ENCODE measurements at places on chromosomes 3 and 15.

- no peak for DNase-seq
Observed at GRCh38 chr15:76208084-76208785, 103.0 kb downstream of the ETFA start.

DNA sequence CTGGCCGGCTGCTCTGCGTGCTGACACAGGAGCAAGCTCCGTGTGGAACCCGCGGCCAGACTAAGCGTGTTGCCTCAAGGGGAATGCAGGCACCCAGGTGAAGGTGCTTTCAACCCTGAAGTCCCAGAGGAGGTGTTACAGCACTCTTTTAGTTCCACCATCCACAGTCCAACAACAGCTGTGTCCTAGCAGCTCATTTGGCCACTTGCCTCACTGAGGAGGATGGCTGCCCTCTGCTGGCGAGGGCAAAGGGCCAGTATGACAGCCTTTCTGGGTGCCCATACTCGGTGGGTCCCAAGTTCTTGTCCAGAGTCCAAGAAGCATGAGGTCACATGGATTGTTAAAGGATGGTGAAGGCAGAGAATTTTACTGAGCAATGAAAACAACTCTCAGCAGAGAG lies 87.8 kb downstream of the C3orf85 start:
- no peak for DNase-seq

- DNase-seq = peak; percentile 62
Observed at GRCh38 chr3:94246171-94246570, 183.3 kb downstream of the NSUN3 start.

- DNase-seq = no peak
Observed at GRCh38 chr3:171123915-171124314, 97.4 kb upstream of the SLC2A2 start.

DNA sequence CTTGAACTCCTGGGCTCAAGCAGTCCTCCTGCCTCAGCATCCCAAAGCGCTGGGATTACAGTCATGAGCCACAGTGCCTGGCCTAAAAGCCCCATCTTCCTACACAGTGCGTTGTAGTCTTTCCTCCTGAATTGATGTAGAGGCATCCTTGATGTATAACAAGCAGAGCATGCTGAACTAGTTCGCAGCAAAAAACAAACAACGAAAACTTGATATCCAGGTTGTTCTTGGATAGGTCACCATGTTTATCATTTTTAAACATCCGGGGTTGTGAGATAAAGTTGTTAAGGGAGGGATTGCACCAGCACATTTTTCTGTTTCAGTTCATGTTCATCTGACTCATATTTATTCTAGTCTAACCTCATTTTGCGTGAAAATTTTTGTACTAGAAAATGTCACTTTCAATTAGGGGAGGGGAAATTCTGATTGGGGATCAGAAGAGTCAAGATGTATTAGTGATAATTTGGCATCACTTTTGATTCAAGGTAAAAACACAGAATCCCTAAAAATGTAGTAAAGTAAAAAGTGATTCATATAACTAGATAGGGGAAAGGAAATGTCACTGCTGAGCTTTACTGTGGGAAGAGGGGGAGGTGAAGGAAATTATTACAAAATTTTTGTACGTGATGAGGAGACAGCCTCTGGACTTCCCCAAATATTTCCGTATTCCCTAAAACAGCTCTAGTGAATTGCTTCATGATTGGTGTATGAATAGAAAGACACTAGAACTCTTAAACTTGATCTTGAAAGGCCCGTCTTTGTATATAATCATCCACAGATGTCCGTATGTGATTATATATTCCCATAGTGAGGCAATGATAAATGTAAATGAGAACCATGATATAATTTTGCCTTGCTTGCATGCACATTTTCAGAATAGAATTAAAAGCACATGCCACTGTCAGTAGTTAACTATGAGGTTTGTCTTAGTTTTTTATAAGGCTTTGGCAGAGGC lies 22.9 kb downstream of the RAB8B start:
- DNase-seq = peak; percentile 84

GRCh38 chr15:62075595-62076277 lies 9.0 kb downstream of the C2CD4A start:
- DNase-seq = peak; percentile 52

DNA sequence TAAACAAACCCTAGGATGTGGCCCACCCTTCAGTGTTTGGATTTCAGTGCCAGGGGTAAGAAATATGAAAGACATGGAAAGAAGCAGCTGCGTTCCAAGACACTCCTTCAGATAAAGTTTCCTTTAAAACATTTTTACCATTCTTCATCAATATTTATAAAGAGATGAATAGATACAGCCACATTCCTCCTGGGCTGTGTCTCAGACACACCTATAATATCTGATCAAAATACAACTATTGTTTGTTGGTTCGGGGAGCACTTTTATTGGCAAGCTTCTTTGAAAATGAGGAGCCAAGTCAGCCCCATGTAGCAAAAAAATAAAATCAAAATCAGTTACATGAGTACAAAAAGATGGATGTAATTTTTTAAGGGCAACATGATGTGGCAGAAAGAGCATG lies 53.2 kb downstream of the RPL22L1 start:
- DNase-seq = no peak

GRCh38 chr3:38610934-38611333 lies 38.6 kb downstream of the SCN5A start:
- DNase-seq = no peak

DNA sequence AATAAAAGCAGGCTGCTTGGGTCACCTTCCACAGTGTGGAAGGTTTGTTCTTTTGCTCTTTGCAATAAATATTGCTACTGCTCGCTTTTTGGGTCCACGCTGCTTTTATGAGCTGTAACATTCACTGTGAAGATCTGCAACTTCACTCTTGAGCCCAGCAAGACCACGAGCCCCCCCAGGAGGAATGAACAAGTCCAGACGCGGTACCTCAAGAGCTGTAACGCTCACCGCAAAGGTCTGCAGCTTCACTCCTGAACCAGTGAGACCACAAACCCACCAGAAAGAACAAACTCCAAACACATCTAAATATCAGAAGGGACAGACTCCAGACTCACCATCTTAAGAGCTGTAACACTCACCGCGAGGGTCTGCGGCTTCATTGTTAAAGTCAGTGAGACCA lies 47.5 kb upstream of the CCR4 start:
- DNase-seq = no peak

DNA sequence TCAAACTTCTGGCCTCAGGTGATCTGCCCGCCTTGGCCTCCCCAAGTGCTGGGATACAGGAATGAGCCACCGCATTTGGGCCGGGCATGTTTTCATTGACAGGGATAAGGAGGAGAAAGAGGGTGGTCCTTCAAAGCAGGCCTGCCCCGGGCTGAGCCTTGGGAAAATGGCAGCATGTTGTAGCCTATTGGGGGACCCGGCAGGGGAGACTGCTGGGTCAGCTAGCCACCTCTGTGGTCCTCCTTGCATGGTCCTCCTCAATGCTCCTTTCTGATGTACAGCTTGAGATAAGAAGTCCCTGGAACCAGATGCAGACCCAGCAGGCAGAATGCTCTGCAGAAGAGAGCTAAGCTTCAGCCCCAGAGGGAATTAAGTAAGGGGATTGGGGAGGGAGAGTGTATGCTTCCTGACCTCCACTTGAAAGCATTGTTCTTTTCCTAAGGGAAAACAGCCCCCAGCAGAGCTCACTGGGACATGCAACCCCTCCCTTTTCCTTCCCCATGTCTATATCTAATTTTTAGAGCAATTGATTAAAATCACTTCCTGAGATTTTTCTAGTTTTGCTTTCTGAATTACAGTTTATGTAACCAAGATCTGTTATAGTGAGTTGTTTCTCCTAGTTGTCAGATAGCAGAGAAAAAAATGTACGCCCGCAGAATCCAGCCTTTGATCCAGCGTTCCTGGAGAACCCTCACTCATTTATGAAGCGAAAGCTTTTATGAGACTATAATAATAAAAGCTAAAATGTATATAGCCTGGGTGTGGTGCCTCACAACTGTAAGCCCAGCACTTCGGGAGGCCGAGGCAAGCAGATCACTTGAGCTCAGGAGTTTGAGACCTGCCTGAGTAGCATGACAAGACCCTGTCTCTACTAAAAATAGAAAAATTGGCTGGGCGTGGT lies 48.7 kb upstream of the VILL start:
- no peak for DNase-seq

Measured in muscle of back (tissue), 13 donors.